ENCODE measurements at places on chromosomes 11 and 22.
A peak's percentile ranks its signal among the peaks of the same experiment; 100 is the strongest.

DNA sequence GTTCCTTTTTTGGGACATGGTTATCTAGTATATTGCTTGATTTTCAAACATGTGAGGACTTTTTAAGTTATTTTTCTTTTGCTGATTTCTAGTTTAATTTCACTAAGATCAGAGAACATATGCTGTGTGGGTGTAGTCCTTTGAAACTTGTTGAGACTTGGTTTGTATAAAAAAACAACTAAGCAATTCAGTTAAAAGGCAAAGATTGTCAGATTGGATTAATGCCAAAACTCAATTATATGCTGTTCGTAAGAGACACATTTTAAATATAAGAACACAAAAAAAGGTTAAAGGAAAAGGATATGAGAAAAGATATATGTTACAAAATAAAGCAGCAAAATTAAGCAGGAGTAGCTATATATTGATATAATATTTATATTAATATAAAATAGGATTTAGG lies 17.8 kb upstream of the RRM1 start:
- no peak for DNase-seq

- no peak for DNase-seq
These were observed 25.4 kb downstream of the MS4A10 start for GRCh38 chr11:60810569-60810968.

GRCh38 chr11:69215784-69216415 lies 60.2 kb downstream of the SMIM38 start:
- no peak for DNase-seq

- DNase-seq = no peak
These were observed 5.0 kb upstream of the MCM5 start for GRCh38 chr22:35394810-35395563.

DNA sequence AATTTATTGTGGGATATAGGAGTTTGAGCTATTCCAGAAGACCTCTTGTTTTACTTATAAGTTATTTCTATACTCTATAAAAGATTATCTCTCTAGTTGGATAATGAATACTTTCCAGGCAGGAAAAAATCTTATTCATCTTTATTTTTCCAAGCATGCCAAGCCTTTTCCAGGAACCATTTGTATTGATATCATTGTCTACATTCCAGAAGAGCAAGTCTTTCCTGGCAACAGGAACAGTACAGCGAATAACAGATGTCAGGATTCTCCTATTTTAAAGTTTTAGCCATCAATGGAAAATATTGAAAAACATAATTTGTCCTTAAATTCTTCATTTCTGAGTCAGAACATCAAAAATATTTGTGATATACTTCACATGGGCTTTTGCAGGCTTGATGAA lies 5.2 kb upstream of the NXPE1 start:
- no peak for DNase-seq

- DNase-seq = no peak
These were observed 21.6 kb downstream of the TUG1 start for GRCh38 chr22:30990690-30991089.

GRCh38 chr11:33588056-33588455 lies 112.6 kb downstream of the C11orf91 start:
- DNase-seq = no peak

DNA sequence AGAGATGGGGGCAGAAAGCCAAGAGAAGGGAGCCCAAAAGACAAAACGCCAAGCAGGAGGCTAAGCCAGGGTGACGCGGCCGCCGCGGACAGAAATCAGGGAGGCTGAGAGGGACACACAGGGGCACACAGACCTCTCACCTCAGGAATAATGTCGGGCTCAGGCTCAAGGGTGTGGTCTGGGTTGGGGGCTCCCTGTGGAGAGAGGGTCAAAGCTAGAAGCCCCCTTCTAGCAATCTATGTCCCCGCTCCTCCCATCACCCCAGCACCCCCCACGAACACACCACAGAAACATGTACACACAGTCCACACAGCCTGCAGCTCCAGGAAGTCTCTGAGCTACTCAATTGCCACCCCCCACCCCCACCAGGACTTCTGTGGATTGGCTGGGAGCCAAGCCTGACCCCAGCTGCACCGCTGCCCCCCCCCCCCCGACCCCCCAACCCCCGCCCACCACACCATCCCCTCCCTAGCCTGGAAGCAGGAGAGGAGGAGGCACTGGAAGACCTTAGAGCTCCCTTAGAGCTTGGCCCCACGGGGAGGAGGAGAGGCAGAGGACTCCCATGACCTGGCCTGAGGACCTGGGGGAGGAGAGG lies 6.9 kb downstream of the BCL9L start:
- DNase-seq = no peak

DNA sequence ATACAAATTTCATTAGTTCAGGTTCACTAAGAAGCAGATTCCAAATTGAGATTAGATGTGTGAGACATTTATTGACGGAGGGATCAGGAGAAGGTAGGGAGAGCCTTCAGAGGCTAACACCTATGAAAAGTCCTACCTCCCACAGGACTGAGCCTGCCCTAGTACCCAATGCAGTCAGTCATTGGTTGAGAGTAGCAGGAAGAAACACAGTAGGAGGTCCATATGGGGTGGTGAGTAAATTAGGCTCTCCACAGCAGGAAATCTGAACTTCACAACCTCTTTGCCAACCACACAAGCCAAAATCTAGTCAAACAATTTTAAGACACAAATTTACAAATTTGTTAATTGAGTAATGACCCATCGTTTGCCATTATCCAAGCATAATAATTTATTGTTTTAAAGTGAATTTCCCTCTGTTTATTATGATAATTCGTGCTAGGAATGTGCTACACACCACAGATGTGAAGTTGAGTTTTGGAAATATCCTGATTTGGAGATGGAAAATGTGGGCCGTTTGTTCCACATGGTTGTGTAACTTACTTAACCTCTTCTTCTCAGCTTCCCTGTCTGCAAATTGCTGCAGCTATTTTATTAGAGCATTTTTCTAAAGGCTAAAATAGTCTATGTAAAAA lies 542.1 kb downstream of the ETS1 start:
- DNase-seq = no peak

- no peak for DNase-seq
These were observed at the start of gene SPTBN2 for GRCh38 chr11:66728693-66729385. SPTBN2 (minus strand) TSS chr11:66729216; CDS start chr11:66721240, 7,976 bp downstream.

- no peak for DNase-seq
These were observed 2.8 kb downstream of the EHD1 start for GRCh38 chr11:64875369-64876228.

- DNase-seq = no peak
These were observed 70.7 kb downstream of the FLI1 start for GRCh38 chr11:128764424-128765095.

GRCh38 chr11:78079232-78080083 lies at the start of gene NDUFC2:
NDUFC2 (minus strand) TSS chr11:78079862; CDS start chr11:78079744, 118 bp downstream.
- peak; percentile 88 for DNase-seq

DNA sequence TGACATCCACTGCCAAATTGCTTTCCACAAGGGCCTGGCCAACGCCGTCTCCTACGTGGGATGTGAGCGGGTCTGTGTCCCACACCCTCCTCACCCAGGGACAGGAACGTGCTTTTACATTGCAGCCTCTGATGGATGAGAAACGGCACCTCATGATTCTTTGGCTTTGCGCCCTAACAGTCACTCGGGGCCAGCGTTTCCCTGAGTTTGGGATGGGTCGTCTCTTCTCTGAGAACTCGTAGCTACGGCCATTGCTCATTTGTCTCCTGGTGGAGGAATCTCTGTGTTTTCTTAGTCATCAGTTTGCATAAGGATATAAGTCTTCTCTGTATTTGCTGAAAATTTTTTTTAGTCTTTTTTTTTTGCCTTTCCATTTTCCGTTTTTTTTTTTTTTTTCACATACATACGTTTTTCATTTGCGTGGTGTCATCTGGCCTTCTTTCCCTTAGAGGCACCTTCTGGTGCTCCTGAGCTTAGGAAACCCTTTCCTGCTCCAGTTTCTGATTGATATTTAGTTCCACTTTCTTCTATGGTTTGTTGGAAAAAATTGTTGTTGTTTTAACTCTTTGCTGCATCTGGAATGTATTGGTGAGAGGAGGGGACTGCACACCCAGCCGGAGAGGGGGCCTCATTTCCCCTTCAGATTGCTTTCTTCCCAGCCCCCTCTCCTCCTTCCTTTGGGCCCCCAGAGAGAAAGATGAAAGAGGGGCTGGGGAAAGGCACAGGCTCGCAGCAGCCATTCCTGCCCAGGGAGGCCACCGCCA lies 12.0 kb downstream of the TNNT3 start:
- no peak for DNase-seq

DNA sequence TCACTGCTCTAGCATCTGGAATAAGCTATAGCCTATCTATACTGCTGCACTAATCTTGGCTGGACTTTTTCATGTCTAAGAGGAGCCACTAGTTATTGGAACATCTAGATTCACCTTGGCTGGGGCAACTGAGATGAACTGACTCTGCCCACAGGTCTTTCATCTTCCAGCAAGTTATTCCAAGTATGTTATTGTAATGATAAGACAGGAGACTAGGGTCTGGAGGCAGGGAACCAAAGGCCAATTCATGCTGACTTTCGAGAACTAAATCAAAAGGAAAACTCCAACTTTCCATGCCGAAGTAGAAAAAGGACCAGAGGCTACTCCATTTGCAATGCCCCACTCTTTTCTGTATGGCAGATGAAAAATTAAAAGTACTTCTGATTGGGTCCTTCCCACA lies 1243.0 kb upstream of the RAG2 start:
- no peak for DNase-seq

DNA sequence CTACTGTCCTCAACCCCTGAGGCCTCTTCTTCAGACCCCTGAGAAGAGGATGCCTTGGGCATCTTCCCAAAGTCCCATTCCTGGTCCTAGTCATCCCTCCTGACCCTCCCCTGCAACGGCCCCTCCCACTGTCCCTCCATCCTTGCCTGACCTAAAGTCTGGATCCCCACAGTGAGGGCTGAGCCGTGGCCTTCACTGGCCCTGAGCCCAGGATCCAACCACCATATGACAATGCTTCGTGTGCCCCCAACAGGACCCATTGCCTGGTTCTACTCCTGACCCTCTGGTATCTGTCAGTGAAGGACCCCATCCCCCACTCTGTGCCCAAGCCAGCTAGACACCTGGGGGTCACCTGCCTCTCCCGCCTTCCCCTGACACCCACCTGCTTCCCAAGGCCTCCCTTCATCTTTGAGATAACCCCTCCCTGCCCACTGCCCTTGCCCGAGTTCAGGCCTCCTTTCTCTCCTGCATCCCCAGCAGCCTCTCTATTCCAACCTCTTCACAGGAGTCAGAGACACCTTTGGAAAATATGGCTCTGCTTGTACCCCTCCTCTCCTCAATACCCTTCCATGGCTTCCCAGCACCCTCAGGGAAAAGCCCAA lies 48.0 kb downstream of the LRRC32 start:
- no peak for DNase-seq

DNA sequence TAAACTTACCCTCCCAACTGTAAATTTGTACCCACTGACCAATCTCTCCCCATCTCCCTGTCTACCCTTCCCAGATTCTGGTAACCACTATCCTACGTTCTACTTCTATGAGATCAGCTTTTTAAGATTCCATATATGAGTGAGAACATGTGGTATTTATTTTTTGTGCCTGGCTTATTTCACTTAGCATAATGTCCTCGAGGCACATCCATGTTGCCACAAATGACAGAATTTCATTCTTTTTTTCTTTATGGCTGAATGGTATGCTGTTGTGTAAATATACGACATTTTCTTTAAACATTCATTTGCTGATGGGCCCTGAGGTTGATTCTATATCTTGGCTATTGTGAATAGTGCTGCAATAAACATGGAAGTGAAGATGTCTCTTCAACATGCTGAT lies 74.7 kb upstream of the RRM1 start:
- DNase-seq = no peak

DNA sequence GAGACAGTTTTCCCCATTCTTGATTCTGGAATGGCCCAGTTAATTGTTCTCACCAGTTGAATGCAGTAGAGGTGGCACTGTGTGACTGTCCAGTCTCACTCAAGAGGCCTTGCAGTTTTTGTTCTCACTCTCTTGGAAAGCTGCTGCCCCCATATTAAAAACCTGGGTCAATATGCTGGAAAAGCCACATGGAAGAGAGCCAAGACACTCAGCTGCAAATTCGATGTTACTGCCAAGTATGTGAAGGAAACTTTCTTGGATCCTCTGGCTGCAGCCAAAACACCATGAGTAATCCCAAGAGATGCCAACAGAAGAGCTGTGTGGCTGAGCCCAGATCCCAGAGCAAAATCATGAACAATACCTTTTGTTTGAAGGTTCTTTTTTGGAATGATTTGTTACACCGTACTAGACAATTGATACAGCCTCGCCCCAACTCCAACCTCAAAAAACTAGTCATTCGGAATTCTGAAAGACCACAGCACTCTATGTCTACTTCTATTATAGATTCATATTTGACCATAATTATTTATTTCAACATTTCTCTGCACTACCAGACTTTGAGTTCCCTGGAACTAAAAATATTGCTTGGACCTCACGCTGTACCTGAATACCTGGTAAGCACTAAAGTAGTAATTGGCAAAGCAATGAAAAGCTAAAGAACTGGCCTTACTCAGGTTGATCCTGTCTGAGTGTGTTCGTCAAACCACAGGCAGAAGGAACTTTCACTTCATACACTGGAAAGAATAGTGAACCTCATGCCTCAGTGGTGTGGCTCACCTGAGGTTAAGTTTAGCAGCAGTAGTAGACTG lies 378.8 kb downstream of the ETS1 start:
- DNase-seq = no peak

DNA sequence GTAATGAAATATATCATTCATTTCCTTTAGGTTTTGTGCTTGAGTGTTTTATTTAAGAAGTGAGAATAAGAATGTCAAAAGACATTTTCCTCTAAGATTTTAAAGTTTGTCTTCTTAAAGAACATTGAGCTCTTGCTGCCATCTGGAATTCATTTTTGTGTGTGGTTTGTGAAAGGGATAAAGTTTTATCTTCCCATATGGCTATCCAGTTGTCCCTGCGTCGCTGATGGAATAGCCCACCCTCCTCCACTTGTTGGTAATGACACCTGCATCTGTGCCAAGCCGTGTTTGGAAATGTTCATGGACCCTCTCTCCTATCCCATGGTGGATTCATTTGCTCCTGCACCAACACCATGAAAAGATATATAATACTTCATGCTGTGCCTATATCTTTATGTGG lies 901.5 kb downstream of the BRD1 start:
- DNase-seq = no peak

GRCh38 chr22:46657996-46658947 lies 38.1 kb downstream of the GRAMD4 start:
- no peak for DNase-seq
